Activated T-helper 9 cell treated with anti-CD3 and anti-CD28 coated beads, Interleukin-2, amount 50 U/mL, for 16 hours (primary cell): ENCODE measurements at places on chromosomes 3 and 15.

- no peak for DNase-seq
These were observed 39.0 kb downstream of the CHDH start for GRCh38 chr3:53807117-53807810.

- DNase-seq, result no peak
These were observed 104.7 kb downstream of the UNC13C start for GRCh38 chr15:54082836-54083492.

- DNase-seq, result no peak
These were observed 17.7 kb downstream of the RYK start for GRCh38 chr3:134232951-134233350.

DNA sequence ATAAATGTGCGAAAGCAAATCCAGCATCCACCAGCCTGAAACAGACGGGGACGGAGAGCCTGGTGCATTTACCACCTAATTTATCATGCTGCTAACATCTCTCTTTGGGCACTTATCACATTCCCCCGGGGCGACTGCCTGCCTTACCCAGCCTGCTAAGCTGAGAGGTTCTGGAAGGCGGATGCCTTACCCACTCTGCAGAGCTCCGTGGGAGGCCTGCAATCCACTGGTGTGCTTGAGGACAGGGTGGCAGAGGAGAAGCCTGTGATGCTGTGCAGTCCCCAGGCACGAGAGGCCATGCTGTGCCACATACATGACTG, 25.5 kb downstream of the MGLL start:
- no peak for DNase-seq

GRCh38 chr3:65779390-65779789, 259.3 kb downstream of the MAGI1 start:
- no peak for DNase-seq

DNA sequence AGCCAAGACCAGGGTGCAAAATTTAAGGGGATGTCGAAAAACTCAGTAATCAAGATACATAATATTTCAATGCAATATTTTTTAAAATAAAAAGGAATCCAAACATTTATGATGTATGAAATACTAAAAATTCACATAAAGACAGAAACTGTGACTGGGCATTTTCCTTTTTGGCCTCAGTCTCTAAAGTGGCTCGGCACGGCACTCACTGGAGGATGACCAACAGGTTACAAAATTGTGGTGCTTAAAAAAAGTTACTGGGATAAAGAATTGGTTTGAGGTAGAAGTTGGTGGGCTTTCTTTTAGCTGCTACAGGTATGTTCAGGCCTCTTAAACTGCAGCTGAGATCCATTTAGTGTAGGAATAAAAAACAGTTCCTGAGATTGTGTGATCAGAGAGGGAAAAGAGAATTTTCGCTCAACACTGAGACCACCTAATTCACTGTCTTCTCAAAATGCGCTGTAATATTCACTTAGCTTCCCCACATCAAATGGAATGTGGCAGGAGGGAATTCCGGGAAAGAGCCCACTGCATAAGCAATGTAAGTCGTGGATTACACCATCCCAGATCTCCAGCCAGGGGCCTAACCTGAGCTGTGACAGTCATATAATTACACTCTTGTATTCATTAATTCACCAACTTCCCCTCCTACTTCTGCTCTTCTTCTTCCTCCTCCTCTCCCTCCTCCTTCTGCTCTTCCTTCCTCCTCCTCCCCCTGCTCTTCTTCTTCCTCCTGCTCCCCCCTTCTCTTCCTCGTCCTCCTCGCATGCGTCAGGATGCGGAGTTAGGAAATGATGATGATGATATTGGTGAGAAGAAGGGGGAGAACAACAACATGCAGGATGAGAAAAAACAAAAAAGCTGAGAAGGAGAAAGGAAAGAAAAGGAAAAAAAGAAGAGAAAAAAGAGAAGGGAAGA, 45.9 kb downstream of the HES1 start:
- no peak for DNase-seq

GRCh38 chr3:46113608-46114007, 86.3 kb upstream of the XCR1 start:
- DNase-seq, result no peak

- no peak for DNase-seq
These were observed 145.2 kb downstream of the STAG1 start for GRCh38 chr3:136606990-136607389.

GRCh38 chr3:88678747-88679146, 428.7 kb upstream of the EPHA3 start:
- DNase-seq, result no peak

DNA sequence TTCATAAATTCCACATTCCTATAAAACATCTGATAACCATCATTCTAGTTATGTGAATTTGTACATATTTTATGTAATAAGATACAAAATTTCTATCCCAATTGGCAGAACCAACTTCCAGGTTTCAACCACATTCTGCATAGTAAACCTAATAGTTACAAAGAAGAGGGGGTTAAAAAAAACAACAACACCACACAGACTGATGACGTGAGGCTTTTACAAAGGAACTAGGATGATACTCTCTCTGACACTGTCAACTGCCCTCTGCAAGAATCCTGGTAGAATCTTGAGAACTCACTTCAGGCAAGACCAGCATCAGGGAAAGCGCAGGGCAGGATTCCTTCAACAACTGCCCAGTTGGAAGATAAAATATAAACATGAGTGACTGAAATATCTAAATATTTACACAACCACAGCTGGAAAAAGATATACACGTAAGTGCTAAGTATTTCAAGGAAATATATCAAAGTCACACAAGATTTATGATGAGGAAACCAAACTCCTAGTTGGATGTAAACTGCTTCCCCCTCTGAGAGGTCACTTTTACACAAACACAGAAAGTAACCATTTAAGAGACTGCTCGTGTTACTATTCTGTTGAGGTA, 816.4 kb downstream of the ROBO1 start:
- no peak for DNase-seq

DNA sequence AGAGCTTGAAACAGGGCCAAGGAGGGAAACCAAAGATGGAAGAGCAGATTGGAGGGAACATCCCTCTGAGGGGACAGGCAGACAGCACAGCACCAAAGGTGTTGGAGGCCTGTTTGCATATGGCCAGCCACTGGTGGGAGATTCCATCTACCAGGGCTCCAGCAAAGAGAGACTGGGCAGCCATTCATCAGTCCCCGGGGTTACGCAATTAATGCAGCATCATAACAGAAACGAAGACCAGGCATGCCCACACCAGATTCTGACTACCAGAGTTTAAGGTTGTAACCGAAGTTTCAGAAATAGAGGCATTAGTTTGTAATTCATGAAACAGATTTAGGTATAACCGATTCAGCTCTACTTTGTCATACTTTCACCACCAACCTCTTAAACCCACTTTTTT, 58.1 kb downstream of the COL8A1 start:
- no peak for DNase-seq

- no peak for DNase-seq
These were observed 17.0 kb downstream of the DBR1 start for GRCh38 chr3:138157743-138158142.

DNA sequence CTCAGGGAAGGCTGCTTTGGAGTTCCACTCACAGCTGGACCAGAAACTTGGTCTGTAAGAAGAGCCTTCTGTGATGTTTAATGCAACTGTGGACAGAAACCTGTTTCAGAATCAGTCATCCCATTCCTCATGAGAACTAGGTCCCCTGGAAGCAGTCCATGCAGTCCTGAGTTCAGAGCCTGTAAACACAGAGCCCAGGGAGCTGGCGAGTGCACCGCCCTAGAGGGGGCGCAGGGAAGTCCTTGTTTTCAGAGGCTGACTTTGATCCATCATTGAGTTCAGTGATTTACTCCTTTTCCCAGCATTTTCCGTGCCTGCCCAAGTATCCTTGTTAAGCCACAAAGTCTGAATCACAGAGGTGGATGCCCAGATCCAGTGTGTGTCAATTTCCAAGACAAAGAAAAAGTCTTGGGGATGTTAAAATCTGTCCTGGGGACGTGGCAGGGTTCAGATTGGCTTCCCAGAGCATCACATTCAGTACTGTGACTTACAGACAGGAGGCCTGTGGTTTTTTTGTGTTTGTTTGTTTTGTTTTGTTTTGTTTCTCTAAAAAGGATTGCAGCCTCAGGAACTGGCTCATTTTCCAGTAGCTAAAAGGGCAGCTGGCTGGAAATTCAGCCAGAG, 9.8 kb upstream of the TXNRD3 start:
- no peak for DNase-seq

DNA sequence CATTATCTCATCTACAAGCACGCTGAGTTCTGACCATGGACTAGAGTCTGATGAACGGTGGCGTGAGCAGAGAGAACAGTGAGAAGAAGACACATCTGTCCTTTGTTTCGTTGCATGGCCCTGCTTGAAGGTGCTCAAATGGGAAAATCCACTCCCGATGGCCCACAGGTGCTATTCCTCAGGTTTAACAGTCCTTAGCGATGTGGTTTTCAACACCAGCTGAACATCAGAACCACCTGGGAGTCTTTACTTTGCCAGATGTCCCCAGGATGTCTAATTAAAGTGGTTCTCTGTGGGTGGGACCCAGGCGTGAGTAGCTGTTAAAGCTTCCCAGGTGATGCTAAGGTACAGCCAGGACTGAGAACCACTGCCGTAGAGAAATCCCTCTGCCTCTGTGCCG, 13.0 kb downstream of the ADAMTS17 start:
- DNase-seq, result no peak

DNA sequence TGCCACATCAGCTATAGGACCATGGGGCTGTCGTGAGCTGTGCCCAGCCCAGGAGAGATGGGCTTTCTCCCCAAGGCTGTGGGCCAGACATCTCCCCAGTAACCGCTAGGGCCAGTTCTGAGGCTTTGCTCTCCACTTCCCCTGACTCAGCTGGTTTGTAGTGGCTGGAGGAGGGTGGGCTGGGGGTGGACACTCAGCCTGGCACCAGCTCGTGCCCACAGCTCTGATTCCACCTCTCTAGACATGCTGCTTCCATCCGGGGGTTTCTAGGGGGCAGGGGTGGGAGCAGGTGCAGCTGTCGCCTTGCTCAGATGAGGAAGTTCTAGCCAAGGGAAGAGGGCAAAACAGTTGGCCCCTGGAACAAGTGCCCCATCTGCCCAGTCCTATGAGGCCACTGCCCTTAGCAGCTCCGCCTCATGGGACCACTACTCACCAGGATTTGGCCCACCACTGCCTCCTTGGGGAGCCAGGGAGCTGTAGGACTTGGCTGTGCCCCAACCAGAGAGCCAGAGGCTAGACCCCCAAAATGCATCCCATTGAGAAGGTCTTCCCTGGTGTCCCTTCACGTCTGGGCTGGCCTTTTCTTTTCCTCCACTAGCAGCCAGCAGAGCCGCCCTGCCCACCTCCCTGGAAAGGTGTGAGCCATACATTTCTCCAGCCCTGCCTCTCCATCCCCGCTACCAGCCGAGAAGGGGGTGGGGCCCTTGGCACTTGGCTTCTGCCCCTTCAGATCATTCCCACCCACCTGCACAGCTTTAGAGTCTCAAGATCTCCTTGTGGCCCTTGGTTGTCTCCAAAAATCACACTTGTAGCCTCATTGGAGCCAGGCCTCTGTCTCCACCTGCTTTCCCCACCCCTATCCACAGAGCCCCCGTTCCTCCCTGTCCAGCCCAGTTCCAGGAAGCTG, 9.9 kb downstream of the GLYCTK start:
- no peak for DNase-seq

GRCh38 chr3:150286390-150287147, 121.5 kb upstream of the TSC22D2 start:
- no peak for DNase-seq

- DNase-seq, result no peak
These were observed 53.0 kb upstream of the PCSK6 start for GRCh38 chr15:101542306-101543025.

- DNase-seq, result no peak
These were observed 71.3 kb upstream of the FNDC3B start for GRCh38 chr3:171967932-171968678.

DNA sequence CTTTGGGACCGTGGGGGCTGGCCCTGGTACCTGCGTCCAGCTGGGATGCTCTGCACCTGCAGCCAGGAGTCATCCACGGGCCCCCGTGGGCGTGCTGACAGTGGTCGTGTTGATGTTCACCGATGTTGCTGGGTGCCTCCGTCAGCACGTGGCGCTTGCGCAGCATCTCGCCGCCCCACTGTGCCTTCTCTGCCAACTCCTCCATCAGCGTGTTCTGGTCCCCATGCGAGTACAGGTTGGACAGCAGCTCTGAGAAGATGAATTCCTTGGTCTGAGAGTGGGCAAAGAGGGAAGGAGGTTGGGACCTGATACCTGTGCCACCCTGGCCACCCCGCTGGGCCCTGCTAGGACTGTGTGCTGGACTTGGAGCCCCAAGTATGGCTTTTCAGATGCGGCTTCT, 61.4 kb downstream of the ADAMTS7 start:
- no peak for DNase-seq
